ENCODE measurements at places on chromosomes 3 and 15. TPM values are rescaled to one million over a fixed set of nuclear protein-coding genes. Genes with fewer than 3 reads are reported as not detected.

The TF gene
- total RNA-seq: 0.08 TPM

The CCR4 gene
- not detected for total RNA-seq

The CAV3 gene
- total RNA-seq: not detected

The CYP1A2 gene
- total RNA-seq: not detected

The CLDN16 gene
- not detected for total RNA-seq

The CD80 gene
- total RNA-seq: not detected

The GNAI2 gene
- total RNA-seq: 137 TPM

The RASGRP1 gene
- 0.52 TPM for total RNA-seq

The ADPRH gene
- 2.3 TPM for total RNA-seq

The GPR176 gene
- 47.6 TPM for total RNA-seq

The INSYN1 gene
- 0.52 TPM for total RNA-seq

The CCDC9B gene
- 3.0 TPM for total RNA-seq

The CCNL1 gene
- total RNA-seq: 50.3 TPM

The PRR20G gene
- not detected for total RNA-seq

The FSIP1 gene
- total RNA-seq: 0.16 TPM

The TLR9 gene
- total RNA-seq: not detected

The RGMA gene
- total RNA-seq: 5.3 TPM

The FAM107A gene
- total RNA-seq: 0.32 TPM

The ADAMTS9 gene
- total RNA-seq: 34.4 TPM

The RFC4 gene
- total RNA-seq: 18.3 TPM

The TTLL13 gene
- 0.08 TPM for total RNA-seq

The MYO5C gene
- total RNA-seq: not detected

The CRYGS gene
- total RNA-seq: 1.0 TPM

The TMEM212 gene
- total RNA-seq: not detected

The CELSR3 gene
- total RNA-seq: 5.0 TPM

The ZNF106 gene
- total RNA-seq: 26.1 TPM

The SCG5 gene
- total RNA-seq: 24.4 TPM

The CEP19 gene
- 3.4 TPM for total RNA-seq

The SNX22 gene
- 0.40 TPM for total RNA-seq

The DUOX1 gene
- total RNA-seq: not detected

The TUSC7 gene
- not detected for total RNA-seq

The C2CD4A gene
- not detected for total RNA-seq

The ENTPD3 gene
- not detected for total RNA-seq

The PYGO1 gene
- 10.5 TPM for total RNA-seq

The SYNPR gene
- total RNA-seq: not detected

The EXD1 gene
- total RNA-seq: not detected

The ZNF620 gene
- total RNA-seq: 2.6 TPM

The RYK gene
- total RNA-seq: 60.2 TPM

The PRRT3 gene
- 3.6 TPM for total RNA-seq

The USF3 gene
- 8.4 TPM for total RNA-seq

The GOLGA8G gene
- total RNA-seq: not detected

The TMC3 gene
- total RNA-seq: not detected

The ADCY5 gene
- 0.13 TPM for total RNA-seq

The C3orf85 gene
- not detected for total RNA-seq

The SH2D7 gene
- not detected for total RNA-seq

The P3H2 gene
- 8.1 TPM for total RNA-seq

The RLBP1 gene
- total RNA-seq: not detected

The HYAL1 gene
- 4.5 TPM for total RNA-seq

The FXR1 gene
- 188 TPM for total RNA-seq

The CCDC50 gene
- 90.2 TPM for total RNA-seq

The TRAT1 gene
- total RNA-seq: not detected

The CELF6 gene
- total RNA-seq: not detected

Measured in epithelial cell of alveolus of lung (primary cell).